ENCODE measurements at places on chromosomes 5 and 9. TPM values are rescaled to one million over a fixed set of nuclear protein-coding genes. Genes with fewer than 3 reads are reported as not detected.

The NEUROG1 gene
- 0.41 TPM for total RNA-seq

The SHB gene
- 12.2 TPM for total RNA-seq

GRCh38 chr5:88380332-88380731 is 111.7 kb upstream of the TMEM161B start:
- no peak for DNase-seq

DNA sequence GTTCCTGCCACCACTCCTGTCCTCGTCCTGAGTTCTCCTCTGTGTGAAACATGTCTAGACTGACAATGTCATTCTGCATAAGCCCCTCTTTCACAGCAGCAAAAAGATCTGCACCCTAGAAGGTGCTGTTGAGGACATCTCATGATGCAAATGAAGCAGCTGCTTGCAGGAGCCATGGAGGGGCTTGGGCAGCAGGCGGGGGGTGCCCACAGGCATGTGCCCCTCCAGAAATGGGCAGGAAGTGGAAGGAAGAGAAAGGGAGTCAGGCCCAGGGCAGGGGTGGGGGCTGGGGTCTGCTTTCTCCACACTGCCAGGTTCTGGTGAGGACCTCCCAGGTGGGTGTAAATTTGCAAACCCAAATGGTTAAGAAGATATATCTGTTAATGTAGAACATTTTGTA is 54.5 kb upstream of the KCNMB1 start:
- no peak for DNase-seq
